ENCODE measurements at places on chromosomes 13 and 19. TPM values are rescaled to one million over a fixed set of nuclear protein-coding genes. Genes with fewer than 3 reads are reported as not detected.

DNA sequence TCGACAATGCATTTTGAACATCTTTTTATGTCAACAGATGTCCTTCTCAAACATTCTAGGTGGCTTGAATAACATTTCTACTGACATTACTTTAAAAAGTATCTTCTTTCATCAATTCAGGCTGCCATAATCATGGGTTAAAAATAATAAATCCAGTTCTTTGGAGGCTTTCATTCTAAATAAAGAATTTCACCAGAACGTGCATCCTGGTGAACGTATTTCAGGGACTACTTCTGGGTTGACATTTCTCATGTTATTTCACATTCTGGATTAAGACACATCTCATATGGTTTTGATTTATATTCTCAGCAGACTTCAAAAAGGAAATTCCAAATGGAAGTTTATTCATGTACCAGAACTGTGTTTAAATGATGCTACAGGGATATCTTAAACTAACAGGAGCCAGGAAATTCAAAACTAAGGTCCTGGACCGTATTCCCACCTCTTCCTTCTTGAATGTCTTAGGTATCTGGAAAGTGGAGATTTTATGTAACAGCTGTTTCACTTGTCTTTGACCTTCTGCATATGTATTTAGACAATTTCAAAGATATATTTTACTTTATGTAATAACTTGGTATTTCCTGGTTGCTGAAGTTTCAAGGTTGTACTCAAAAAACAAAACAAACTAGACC, 107.2 kb downstream of the STARD13 start:
- H3K27ac ChIP-seq = no peak overlapping the region
- H3K4me3 ChIP-seq = no peak overlapping the region
- no peaks in the 10 kb centered on the region for H3K36me3 ChIP-seq
- H3K4me1 ChIP-seq = no peaks in the 10 kb centered on the region
- H3K27me3 ChIP-seq = no peaks in the 10 kb centered on the region

- no peak overlapping the region for H3K4me3 ChIP-seq
- no peak for DNase-seq
- peaks cover 12% of the 10 kb centered on the region for H3K27me3 ChIP-seq
- H3K4me1 ChIP-seq = no peaks in the 10 kb centered on the region
Measured at GRCh38 chr13:110794209-110794608, 80.7 kb downstream of the ING1 start.

GRCh38 chr13:62123409-62123808, 707.8 kb upstream of the PCDH20 start:
- no peaks in the 10 kb centered on the region for H3K27me3 ChIP-seq
- DNase-seq = no peak

DNA sequence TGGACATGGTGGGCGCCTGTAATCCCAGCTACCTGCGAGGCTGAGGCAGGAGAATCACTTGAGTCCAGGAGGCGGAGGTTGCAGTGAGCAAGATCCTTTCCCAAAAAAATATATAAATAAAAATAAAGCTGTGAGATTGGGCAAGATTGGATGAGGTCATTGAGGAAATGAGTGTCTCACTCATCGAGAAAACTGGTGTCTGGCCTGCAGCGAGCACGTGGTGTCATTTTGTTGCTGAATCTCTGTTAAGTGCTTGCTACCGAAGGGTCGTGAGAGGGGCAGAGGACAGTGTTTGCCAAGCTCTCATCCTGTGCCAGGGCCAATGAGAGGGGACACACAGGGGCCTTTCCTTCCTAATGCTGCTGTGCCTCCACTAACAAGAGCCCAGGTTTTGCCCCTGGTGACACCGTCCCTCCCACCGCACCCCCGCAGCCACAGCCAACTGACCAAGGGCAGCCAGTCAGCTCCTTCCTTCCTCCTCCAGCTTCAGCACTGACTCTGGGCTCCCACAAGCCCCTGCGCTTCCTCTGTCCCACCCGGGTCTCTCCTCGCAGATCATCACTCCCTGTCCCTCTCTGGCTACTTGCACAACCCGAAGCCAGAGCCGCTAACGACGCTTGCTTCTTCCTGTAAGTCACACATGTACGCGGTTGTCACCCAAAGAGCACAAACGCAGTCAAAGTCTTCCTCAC, 3.2 kb downstream of the POLD1 start:
- no peak overlapping the region for H3K4me3 ChIP-seq
- no peaks in the 10 kb centered on the region for H3K27me3 ChIP-seq
- no peak for DNase-seq
- no peak overlapping the region for H3K27ac ChIP-seq
- H3K4me1 ChIP-seq = peaks cover 9% of the 10 kb centered on the region

GRCh38 chr13:42113478-42113877, 65.0 kb downstream of the DGKH start:
- H3K36me3 ChIP-seq = no peaks in the 10 kb centered on the region
- H3K27me3 ChIP-seq = no peaks in the 10 kb centered on the region
- no peak overlapping the region for H3K27ac ChIP-seq
- no peak for DNase-seq

DNA sequence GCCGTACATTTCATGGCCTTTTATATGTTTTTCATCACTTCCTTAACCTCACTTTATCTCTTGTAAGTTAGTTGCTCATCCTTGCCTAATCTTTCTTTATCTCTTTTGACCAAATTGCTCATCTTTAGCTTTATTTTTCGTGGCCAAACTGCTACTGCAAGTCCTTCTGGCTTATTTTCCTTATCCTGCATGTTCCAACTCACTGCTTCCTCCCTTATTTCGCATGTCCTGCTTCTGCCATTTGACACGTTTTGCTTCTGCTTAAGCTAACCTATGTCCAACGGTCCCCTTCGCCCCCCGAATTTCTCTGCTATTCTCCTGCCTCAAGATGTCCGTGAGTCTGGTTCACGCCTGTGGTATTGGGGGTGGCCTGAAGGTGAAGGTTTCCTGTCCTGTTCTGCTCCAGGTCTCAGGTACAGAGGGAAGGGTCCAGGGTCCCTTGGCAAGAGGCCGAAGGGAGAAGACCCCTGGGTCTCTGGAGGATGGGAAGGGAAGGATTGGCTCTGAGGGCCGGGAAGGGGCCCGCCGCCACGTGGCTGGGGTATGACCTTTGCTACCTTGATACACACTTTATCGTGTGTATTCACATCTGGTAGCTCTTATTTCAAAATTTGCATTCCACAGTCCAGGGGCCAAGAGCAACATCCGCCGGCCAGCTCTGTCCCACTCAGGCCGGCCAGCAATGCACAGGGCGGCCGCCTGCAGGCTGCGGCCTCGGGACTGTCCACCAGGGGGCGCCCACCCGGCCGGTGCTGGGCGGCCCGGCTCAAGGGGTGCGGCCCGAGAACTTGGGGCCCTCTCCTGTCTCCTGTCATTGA, 2.9 kb upstream of the C19orf85 start:
- no peaks in the 10 kb centered on the region for H3K36me3 ChIP-seq
- no peak overlapping the region for H3K27ac ChIP-seq
- H3K4me3 ChIP-seq = no peak overlapping the region

GRCh38 chr13:32624441-32624840, 38.2 kb downstream of the PDS5B start:
- no peaks in the 10 kb centered on the region for H3K36me3 ChIP-seq
- no peak overlapping the region for H3K4me3 ChIP-seq
- DNase-seq = no peak
- H3K4me1 ChIP-seq = no peaks in the 10 kb centered on the region
- no peak overlapping the region for H3K27ac ChIP-seq
- no peaks in the 10 kb centered on the region for H3K27me3 ChIP-seq

- H3K36me3 ChIP-seq = no peaks in the 10 kb centered on the region
- no peak for DNase-seq
- peak within 1 kb of the TSS; percentile 60 for H3K4me3 ChIP-seq
- H3K27me3 ChIP-seq = peaks cover 26% of the 10 kb centered on the region
Measured at GRCh38 chr19:53881482-53882390, at the start of gene PRKCG. PRKCG (plus strand) TSS chr19:53882197; CDS start chr19:53882495, 298 bp downstream.

GRCh38 chr13:88063741-88064140, 392.6 kb downstream of the SLITRK5 start:
- H3K27ac ChIP-seq = no peak overlapping the region
- no peak overlapping the region for H3K4me3 ChIP-seq
- no peaks in the 10 kb centered on the region for H3K4me1 ChIP-seq
- no peak for DNase-seq

- no peaks in the 10 kb centered on the region for H3K36me3 ChIP-seq
- peaks cover 27% of the 10 kb centered on the region for H3K27me3 ChIP-seq
- H3K27ac ChIP-seq = no peak overlapping the region
- H3K4me1 ChIP-seq = no peaks in the 10 kb centered on the region
Measured at GRCh38 chr13:22925881-22926747, 254.7 kb upstream of the SGCG start.

GRCh38 chr19:17938092-17938845, 5.5 kb downstream of the CCDC124 start:
- no peak overlapping the region for H3K27ac ChIP-seq
- H3K4me1 ChIP-seq = peaks cover 8% of the 10 kb centered on the region
- H3K36me3 ChIP-seq = peaks cover 15% of the 10 kb centered on the region
- DNase-seq = no peak

- H3K36me3 ChIP-seq = peaks cover 15% of the 10 kb centered on the region
- no peak overlapping the region for H3K4me3 ChIP-seq
- no peaks in the 10 kb centered on the region for H3K27me3 ChIP-seq
Measured at GRCh38 chr13:114067381-114067885, 65.0 kb downstream of the RASA3 start.

- H3K36me3 ChIP-seq = peaks cover 9% of the 10 kb centered on the region
- H3K27ac ChIP-seq = no peak overlapping the region
- DNase-seq = no peak
- no peak overlapping the region for H3K4me3 ChIP-seq
- H3K4me1 ChIP-seq = no peaks in the 10 kb centered on the region
Measured at GRCh38 chr13:79525064-79525857, 44.3 kb downstream of the NDFIP2 start.

- no peak for DNase-seq
- peak overlapping the region; percentile 0 for H3K4me3 ChIP-seq
- H3K27ac ChIP-seq = no peak overlapping the region
- peaks cover 3% of the 10 kb centered on the region for H3K4me1 ChIP-seq
- H3K36me3 ChIP-seq = no peaks in the 10 kb centered on the region
Measured at GRCh38 chr13:67134417-67135129, 95.6 kb downstream of the PCDH9 start.

GRCh38 chr19:31555634-31556215, 206.5 kb upstream of the TSHZ3 start:
- H3K4me3 ChIP-seq = no peak overlapping the region
- no peaks in the 10 kb centered on the region for H3K27me3 ChIP-seq
- no peak for DNase-seq
- no peaks in the 10 kb centered on the region for H3K4me1 ChIP-seq
- H3K27ac ChIP-seq = no peak overlapping the region

DNA sequence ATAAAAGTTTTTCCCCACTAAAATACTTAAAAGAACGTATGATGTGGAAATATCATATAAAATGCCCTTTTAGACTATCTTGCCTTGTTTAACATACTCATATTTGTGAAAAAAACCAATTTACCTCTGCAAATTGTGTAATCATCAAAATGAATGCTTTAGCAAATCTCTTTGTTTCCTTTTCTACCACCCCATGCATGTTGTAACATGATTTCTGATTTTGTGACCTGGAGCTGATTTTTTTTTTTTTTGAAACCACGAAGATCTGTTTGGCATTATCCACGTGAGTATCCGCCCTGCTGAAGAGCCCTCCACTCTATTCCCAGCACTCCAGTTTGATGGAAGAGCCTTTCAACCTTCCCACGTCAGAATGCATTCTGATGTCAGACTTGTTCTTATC, 245.8 kb upstream of the NBEA start:
- no peaks in the 10 kb centered on the region for H3K27me3 ChIP-seq
- no peak overlapping the region for H3K27ac ChIP-seq
- no peak for DNase-seq
- no peak overlapping the region for H3K4me3 ChIP-seq
- no peaks in the 10 kb centered on the region for H3K4me1 ChIP-seq

- H3K27ac ChIP-seq = no peak overlapping the region
- no peaks in the 10 kb centered on the region for H3K27me3 ChIP-seq
- no peaks in the 10 kb centered on the region for H3K4me1 ChIP-seq
- no peaks in the 10 kb centered on the region for H3K36me3 ChIP-seq
Measured at GRCh38 chr13:45055198-45055901, 65.0 kb upstream of the GTF2F2 start.

GRCh38 chr13:101308247-101309013, 107.9 kb downstream of the NALCN start:
- no peak for DNase-seq
- no peak overlapping the region for H3K4me3 ChIP-seq
- no peak overlapping the region for H3K27ac ChIP-seq
- no peaks in the 10 kb centered on the region for H3K4me1 ChIP-seq

CACNG6 gene
- total RNA-seq = 0.05 TPM

NUP62 gene
- total RNA-seq = 46.7 TPM

MYO9B gene
- total RNA-seq = 28.2 TPM

AZU1 gene
- 6.1 TPM for total RNA-seq

Measured in thymus (tissue), 14 donors.